A549 treated with dexamethasone at 1 μM for 4 hours (cell line): ENCODE measurements at places on chromosomes 7 and 10. TPM values are rescaled to one million over a fixed set of nuclear protein-coding genes. Genes with fewer than 3 reads are reported as not detected.

The OR6B1 gene
- not detected in 5 replicates for total RNA-seq

The CYP3A4 gene
- 0.05 to 0.14 TPM (median 0.08 TPM) in 4 of 5 replicates, not detected in the other for total RNA-seq

The INHBA gene
- total RNA-seq, result 0.21 to 0.53 TPM (median 0.39 TPM) in 5 replicates

The TFPI2 gene
- total RNA-seq, result 220 to 251 TPM (median 238 TPM) in 5 replicates

The MOGAT3 gene
- 0.20 TPM in 1 of 5 replicates, not detected in the others for total RNA-seq

The CYP3A5 gene
- 1.3 to 1.8 TPM (median 1.4 TPM) in 5 replicates for total RNA-seq

The PON1 gene
- 0.64 to 0.88 TPM (median 0.73 TPM) in 5 replicates for total RNA-seq

The TMEM229A gene
- total RNA-seq, result not detected in 5 replicates

The AGMO gene
- 0.59 to 1.2 TPM (median 0.92 TPM) in 5 replicates for total RNA-seq

The CPA2 gene
- total RNA-seq, result 0.09 to 0.21 TPM (median 0.15 TPM) in 3 of 5 replicates, not detected in the others
